ENCODE measurements at places on chromosomes 7 and 10.
A peak's percentile ranks its signal among the peaks of the same experiment; 100 is the strongest.

GRCh38 chr10:16737420-16737819, 79.8 kb downstream of the RSU1 start:
- H3K27ac ChIP-seq = no peak overlapping the region
- no peak overlapping the region for H3K4me3 ChIP-seq
- peaks cover 4% of the 10 kb centered on the region for H3K4me1 ChIP-seq

DNA sequence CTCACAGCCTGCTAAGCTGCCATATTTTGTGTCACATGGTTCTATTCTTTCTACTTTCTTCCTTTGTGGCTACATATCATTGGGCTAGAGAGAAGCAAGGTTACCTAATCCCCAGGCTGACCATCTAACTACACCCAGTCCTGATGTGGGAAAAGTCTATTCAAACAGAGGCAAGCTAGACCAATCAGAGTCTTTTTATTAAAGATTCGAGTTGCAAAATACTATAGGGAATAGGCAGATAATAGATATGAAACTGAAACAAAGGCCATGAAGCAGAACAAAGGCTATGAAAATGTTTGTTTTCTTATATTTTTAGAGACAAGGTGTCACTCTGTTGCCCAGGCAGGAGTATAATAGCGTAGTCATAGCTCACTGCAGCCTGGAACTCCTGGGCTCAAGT, 36.7 kb downstream of the MTERF1 start:
- H3K36me3 ChIP-seq = no peaks in the 10 kb centered on the region
- no peak for DNase-seq
- no peak overlapping the region for H3K4me3 ChIP-seq
- H3K4me1 ChIP-seq = no peaks in the 10 kb centered on the region
- H3K27ac ChIP-seq = no peak overlapping the region

- no peaks in the 10 kb centered on the region for H3K36me3 ChIP-seq
- no peak overlapping the region for H3K27ac ChIP-seq
- no peaks in the 10 kb centered on the region for H3K27me3 ChIP-seq
- DNase-seq = no peak
- H3K4me3 ChIP-seq = no peak overlapping the region
Measured at GRCh38 chr10:124081547-124082140, 11.8 kb downstream of the CHST15 start.

- DNase-seq = peak; percentile 69
- no peak overlapping the region for H3K27ac ChIP-seq
- no peaks in the 10 kb centered on the region for H3K36me3 ChIP-seq
- no peak overlapping the region for H3K4me3 ChIP-seq
- H3K27me3 ChIP-seq = no peaks in the 10 kb centered on the region
Measured at GRCh38 chr7:26853788-26854393, 10.5 kb downstream of the SKAP2 start.

DNA sequence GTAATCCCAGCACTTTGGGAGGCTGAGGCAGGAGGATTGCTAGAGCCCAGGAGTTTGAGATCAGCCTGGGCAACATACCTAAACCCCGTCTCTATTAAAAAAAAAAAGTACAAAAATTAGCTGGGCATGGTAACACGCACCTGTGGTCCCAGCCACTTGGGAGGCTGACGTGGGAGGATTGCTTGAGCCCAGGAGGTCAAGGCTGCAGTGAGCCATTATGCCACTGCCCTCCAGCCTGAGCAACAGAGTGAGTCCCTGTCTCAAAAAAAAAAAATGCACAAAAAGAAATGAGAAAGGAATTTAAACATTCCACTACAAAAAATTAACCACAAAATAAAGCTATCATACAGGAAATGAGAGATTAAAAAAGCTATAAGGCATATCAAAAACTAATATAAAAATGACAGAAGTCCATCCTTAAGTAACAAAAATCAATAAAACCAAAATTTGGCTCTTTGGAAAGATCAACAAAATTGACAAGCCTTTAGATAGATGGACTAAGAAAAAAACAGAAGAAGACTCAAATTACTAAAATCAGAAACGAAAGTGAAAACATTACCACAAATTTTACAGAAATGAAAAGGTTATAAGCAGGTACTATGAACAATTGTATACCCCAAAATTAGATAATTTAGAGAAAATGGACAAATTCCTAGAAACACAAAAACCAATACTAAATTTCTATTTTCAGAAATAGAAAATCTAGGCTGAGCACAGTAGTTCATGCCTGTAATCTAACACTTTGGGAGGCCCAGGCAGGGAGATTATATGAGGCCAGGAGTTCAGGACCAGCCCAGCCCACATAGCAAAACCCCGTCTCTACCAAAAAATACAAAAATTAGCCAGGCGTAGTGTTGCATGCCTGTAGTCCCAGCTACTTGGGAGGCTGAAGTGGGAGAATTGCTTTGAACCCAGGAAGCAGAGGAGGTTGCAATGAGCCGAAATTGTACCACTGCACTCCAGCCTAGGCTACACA, 42.4 kb upstream of the NANOS1 start:
- no peak for DNase-seq
- no peaks in the 10 kb centered on the region for H3K27me3 ChIP-seq
- no peak overlapping the region for H3K4me3 ChIP-seq
- H3K4me1 ChIP-seq = no peaks in the 10 kb centered on the region
- H3K27ac ChIP-seq = no peak overlapping the region
- H3K36me3 ChIP-seq = no peaks in the 10 kb centered on the region

DNA sequence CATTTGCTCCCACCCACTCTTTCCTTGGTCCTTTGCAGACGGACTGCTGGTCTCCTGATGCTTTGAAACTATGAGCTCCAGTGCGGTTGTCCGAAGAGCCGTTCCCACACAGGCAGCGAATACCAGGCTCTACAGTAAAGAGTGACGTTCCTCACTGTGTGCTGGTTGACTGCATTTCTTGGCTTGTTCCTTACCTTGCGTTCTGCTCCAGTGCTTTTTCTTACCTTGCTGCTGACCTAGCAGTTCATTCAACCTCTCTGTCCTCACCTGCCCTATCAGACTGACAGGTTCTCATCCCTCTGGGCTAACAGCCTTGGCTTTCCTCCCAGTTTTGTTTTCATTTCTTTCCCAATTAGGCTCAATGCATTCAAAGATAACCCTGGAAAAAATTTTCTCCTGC, 214.8 kb downstream of the TMEM178B start:
- no peak for DNase-seq
- H3K4me3 ChIP-seq = no peak overlapping the region
- no peaks in the 10 kb centered on the region for H3K4me1 ChIP-seq
- H3K36me3 ChIP-seq = no peaks in the 10 kb centered on the region
- H3K27ac ChIP-seq = no peak overlapping the region

DNA sequence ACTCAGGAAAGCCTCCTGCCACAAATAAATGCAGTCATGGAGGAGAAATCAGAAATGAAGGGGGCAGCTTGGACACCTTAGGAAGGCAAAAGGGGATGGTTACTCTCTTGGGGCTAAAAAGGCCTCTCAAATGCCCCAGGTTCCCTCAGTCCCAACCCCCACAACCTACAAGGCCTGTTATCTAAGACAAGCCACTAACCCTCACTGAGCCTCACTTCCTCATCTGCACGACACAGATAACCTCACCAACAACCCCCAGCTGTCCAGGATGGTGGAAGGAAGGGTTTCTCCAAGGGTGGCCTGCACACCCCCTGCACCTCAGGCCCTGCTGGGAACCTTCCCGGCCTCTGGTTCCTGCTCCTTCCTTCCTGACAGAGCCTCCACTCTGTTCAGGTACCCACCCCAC, 29.2 kb downstream of the SORBS1 start:
- no peak overlapping the region for H3K4me3 ChIP-seq
- no peak overlapping the region for H3K27ac ChIP-seq
- peak; percentile 55 for DNase-seq
- H3K36me3 ChIP-seq = no peaks in the 10 kb centered on the region
- no peaks in the 10 kb centered on the region for H3K27me3 ChIP-seq

DNA sequence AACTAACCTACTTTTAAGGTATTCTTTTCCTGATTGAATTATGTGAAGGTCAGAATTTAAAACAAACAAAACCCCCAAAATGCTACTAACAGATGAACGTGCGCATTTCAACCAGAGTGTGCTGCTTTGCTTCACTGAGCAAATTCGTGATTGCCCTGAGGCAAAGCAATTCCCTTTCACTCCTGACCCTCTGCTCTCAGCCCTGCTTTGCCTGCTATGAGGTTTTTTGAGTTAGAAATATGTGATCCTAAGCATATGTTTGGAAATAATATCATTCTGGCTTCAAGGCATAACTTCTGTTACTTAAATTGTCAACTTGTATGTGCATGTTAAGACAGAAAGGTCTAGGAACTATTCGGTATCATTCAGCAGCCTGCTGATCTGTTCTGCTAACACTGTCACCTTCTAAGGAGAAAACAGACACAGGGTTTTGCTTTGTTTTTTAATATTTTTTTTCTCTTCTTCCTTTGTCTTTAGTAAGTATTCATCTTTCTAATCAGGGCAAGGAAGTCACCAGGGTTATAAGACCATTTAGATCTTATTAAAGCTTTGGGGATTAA, 124.2 kb downstream of the GNAT3 start:
- H3K4me3 ChIP-seq = no peak overlapping the region
- no peaks in the 10 kb centered on the region for H3K36me3 ChIP-seq

DNA sequence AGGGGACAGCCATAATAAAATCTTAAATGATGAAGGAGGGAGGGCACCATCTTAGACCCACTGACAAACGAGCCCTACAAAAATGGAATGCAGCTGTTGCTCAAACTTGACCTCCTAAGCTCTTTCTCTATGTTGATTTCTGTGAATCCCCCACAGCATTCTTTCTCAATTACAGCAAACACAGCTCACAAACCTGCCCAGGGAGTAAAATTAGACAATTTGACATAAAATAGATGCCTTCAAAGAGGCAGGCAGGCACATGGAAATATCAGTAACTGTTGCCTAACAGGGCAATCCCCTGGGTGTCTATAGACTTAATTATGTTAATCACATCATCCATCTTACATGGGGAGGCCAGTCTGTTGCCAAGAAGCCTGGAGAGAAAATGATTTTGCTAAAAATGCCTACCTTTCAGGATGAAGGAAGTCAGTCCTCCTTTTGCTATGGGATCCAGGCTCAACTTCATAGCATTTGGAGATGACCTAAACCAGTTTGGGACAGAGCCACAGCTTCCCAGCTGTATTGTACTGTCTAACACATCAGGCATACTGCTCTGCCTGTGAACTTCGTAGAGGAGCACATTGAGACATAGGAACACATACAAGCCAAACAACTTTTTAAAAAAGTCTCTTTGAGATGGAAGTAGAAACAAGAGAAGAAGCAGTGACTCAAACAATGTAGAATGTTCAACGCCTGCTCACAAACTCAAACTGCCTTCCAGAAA, 1177.4 kb downstream of the SORCS1 start:
- no peaks in the 10 kb centered on the region for H3K27me3 ChIP-seq
- no peaks in the 10 kb centered on the region for H3K36me3 ChIP-seq
- H3K4me1 ChIP-seq = no peaks in the 10 kb centered on the region
- no peak overlapping the region for H3K27ac ChIP-seq

- DNase-seq = no peak
- no peaks in the 10 kb centered on the region for H3K27me3 ChIP-seq
- H3K27ac ChIP-seq = no peak overlapping the region
- no peaks in the 10 kb centered on the region for H3K36me3 ChIP-seq
- no peak overlapping the region for H3K4me3 ChIP-seq
Measured at GRCh38 chr10:131446171-131446570, 134.7 kb upstream of the TCERG1L start.

DNA sequence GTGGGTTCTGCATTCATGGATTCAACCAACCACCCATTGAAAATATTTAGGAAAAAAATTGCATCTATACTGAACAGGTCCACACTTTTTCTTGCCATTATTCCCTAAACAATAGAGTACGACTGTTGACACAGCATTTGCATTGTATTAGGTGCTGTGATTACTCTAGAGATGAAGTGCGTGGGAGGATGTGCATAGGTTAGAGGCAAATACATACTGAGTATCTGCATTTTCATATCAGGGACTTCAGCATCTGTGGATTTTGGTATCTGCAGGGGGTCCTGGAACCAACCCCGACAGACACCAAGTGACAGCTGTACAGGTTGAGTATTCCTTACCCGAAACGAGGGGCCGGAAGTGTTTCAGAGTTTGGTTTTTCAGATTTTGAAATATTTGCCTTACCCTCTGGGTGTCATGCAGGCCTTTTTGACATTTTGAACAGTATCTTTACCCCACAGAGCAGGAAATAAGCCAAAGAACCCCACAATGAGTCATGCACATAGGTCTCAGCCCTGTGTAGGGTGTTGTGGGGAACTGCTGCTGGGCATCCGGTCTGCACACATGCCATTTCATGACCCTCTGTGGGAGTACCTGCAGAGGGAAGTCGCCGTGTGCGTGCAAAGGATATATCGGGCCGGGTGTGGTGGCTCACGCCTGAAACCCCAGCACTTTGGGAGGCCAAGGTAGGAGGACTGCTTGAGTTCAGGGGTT, 14.5 kb downstream of the NUDT5 start:
- peaks cover 6% of the 10 kb centered on the region for H3K36me3 ChIP-seq
- no peak overlapping the region for H3K27ac ChIP-seq
- H3K4me1 ChIP-seq = peaks cover 6% of the 10 kb centered on the region

DNA sequence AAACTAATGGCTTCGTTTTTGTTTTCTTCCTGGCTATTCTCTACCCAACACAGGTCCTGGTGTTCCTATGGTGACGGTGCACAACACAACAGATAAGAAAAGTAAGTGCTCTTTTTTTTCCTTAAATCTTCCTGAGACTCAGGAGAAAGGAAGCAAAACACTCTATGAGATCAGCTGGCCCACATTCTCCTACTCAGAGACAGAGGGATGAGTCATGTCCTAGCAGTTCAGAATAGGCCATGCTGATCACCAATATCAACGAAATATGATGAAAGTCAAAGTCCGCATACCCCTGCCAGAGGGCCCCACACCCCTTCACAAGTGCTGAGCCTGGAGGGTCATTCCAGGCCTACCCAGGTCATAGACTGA, 149.2 kb downstream of the PAXIP1 start:
- H3K36me3 ChIP-seq = no peaks in the 10 kb centered on the region
- DNase-seq = no peak
- H3K4me3 ChIP-seq = no peak overlapping the region

- H3K36me3 ChIP-seq = no peaks in the 10 kb centered on the region
- H3K27me3 ChIP-seq = no peaks in the 10 kb centered on the region
- no peak for DNase-seq
- H3K27ac ChIP-seq = no peak overlapping the region
Measured at GRCh38 chr7:35848725-35849124, 47.9 kb downstream of the SEPTIN7 start.

DNA sequence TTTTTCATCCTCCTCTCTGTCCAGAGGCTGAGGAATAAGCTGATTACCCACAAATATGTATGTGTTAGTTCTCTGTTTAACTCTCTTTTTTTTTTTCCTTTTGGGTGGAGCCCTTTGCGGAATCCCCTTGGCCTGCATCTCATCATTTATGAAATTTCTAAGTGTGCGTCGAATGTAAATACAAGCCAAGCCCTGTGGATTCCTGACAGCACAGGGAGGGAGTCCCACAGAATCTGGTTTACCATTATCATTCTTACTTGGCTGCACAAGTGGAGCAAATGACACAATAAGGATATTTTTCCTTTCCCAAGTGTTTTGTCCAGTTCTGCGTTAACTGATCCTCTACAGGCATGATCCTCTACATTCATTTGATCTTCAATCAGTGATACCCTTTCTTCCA, 11.4 kb downstream of the STK31 start:
- H3K4me1 ChIP-seq = no peaks in the 10 kb centered on the region
- DNase-seq = no peak
- no peak overlapping the region for H3K4me3 ChIP-seq
- no peaks in the 10 kb centered on the region for H3K36me3 ChIP-seq
